H4 (cell line): ENCODE measurements at places on chromosomes 3 and 15. TPM values are rescaled to one million over a fixed set of nuclear protein-coding genes. Genes with fewer than 3 reads are reported as not detected.

Gene FBXL22
- not detected in 2 replicates for total RNA-seq

Gene WDR93
- total RNA-seq = 0.35 TPM in 1 of 2 replicates, not detected in the other

Gene COL8A1
- total RNA-seq = 7.3 and 24.3 TPM in 2 replicates

Gene AHSG
- not detected in 2 replicates for total RNA-seq

Gene NPAP1
- not detected in 2 replicates for total RNA-seq

Gene CCDC80
- 31.7 and 61.0 TPM in 2 replicates for total RNA-seq

Gene TRPM7
- total RNA-seq = 20.0 and 26.4 TPM in 2 replicates

Gene GHSR
- total RNA-seq = not detected in 2 replicates

Gene GALNT15
- not detected in 2 replicates for total RNA-seq

Gene SI
- 0.04 TPM in 1 of 2 replicates, not detected in the other for total RNA-seq

Gene MYRIP
- total RNA-seq = not detected in 2 replicates

Gene GATA2
- 4.0 TPM in 2 replicates for total RNA-seq

Gene ILDR1
- total RNA-seq = not detected in 2 replicates

Gene PIGZ
- 0.89 and 1.7 TPM in 2 replicates for total RNA-seq
